ENCODE measurements at places on chromosomes 3 and 15.

GRCh38 chr15:60840703-60841411 is 361.9 kb upstream of the ICE2 start:
- DNase-seq, result peak; percentile 17

GRCh38 chr15:83854950-83855707 is 201.2 kb downstream of the ADAMTSL3 start:
- DNase-seq, result no peak

GRCh38 chr3:123409443-123410148 is 39.3 kb downstream of the ADCY5 start:
- DNase-seq, result no peak

DNA sequence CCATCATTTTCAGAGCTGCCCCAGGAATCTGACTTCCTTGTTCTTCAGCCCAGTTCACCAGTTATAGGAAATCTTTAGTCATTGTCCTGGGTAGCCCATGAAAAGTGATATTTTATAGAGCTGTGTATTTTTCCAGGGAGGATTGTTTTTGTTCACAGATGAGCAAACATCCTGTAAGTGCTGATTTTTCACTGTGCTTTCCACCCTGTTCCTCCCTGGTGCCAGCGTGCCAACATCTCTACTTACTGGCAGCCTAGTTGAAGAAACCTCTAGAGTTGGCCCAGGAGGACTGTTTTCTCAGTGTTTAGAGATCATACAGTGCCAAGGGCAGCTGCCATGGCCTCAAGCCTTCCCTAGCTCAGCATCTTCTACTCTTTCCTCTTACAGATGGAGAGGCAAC is 41.3 kb downstream of the ST6GAL1 start:
- no peak for DNase-seq
